ENCODE measurements at places on chromosomes 5 and 9.

DNA sequence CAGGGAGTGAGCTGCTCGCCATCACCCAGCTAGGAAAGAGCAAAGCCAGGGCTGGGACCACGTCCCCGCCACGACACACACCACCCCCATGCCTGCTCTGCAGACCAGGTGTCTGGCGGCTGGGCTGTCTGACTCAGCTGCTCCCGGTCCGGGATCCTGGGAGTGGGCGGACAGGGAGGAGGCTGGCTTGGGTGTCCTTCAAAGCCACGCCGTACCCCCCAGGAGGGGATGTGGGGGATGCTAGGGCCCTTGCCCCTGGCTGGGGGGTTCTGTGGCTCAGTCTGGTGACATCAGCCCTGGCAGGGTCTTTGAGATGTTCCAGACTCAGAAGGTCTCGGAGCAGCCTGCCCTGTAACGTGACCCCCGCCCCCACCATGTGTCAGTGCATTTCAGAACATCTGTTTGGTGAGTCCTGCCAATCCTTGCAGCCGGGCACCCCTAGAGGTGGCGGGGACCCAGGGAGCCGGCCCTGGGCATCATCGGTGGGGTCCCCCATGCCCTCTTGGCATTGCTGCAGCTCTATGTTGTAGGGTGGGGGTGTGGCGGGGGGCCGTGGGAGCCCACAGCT is 62.3 kb downstream of the HMCN2 start:
- no peak for DNase-seq

DNA sequence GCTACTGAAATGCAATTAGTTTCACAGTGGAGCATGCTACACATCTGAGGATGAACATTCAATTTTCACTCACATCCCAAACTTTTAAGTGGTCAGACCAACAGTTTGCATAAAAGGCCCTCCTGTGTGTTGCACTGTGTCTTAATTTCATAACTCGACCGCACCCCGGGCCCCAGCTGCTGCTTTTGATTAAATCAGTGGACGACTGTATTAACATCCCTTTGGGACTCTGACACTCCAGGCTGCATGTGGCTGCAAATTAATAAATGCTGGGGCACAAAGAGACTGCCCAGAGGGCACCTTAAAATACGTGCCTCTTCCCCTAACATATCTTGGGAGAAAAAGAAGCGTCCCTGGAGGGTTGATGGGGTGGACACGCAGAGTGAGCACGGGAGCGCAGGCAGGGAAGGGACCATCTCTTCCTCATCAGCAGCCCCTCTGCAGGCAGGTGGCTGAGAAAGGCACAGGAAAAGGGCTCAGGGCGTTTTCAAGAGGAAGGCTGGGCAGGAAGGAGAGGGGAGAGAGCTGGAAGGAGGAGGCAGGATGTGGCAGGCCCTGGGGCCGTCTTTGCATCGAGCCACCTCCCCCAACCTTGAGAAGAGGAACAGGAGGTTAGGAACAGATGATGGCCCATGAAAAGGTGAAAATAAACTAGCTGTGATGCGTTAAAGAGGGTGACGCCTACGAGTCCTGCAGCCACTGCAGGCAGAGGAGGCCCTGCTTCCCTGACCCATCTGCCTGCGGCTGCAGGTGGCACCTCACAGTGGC is 18.6 kb downstream of the MED10 start:
- no peak for DNase-seq

DNA sequence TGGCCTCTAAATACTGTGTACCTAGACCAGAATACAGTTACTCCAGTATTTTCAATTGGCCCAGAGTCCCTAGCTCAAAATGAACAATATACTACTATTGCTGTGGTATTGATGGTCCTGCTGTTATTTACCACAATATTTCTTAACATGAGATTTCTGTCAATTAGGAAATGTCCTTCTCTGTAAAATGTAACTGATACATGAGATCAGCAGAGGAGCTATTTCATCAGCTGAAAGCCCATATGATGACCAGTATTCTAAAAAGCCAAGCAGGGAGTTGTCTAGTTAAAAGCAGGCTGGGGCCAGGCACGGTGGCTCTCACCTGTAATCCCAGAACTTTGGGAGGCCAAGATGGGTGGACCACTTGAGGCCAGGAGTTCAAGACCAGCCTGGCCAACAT is 187.7 kb upstream of the PTGER4 start:
- DNase-seq: no peak

- DNase-seq: no peak
Observed at GRCh38 chr5:14447958-14448911, 133.4 kb upstream of the OTULINL start.

DNA sequence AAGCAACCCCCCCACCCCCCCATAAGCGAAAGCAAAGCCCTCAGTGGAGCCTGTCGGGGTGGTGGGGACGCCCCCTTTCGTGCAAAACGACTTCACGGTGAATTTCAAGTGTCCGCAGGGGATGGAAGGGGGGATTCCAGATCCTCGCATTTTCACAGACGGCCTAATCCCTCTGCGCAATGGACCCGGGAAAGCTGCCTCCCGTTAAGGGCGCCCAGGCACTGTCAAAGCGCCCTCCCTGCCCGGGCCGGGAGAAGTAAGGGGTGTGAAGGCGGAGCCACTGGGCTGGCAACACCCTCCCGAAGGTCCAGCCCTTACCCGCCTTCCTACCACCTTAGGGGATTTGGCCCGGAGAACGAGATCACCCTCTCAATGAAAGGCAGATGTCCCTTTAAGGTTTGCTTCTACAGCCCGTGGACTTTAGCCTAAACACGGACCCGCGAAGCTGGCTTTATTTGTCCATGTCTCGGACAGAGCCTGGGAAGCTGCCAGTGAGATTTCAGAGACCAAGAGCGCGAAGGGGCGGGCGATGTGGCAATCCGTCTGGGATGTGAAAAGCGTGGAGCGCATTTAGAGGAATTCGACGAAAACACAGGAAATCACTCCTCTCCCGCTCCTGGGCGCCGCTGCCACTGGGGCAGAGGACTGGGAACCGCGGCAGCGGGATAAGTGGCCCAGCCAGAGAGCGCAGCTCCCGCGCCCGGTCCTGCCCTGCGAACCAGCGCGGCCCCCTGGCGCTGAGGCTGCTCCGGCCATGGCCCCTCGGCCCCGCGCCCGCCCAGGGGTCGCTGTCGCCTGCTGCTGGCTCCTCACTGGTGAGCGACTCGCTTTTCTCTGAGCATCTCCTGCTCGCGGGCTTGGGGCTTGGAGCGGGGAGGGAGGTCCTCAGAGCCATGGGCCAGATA is at the start of the genes ITGA1 and PELO:
ITGA1 (plus strand) TSS at position 317 of the 905 bp plus-strand sequence; CDS start at position 755, 438 bp downstream.
PELO (plus strand) TSS at position 317 of the 905 bp plus-strand sequence. CDS start 12,479 bp downstream, outside the sequence.
- peak; percentile 59 for DNase-seq

DNA sequence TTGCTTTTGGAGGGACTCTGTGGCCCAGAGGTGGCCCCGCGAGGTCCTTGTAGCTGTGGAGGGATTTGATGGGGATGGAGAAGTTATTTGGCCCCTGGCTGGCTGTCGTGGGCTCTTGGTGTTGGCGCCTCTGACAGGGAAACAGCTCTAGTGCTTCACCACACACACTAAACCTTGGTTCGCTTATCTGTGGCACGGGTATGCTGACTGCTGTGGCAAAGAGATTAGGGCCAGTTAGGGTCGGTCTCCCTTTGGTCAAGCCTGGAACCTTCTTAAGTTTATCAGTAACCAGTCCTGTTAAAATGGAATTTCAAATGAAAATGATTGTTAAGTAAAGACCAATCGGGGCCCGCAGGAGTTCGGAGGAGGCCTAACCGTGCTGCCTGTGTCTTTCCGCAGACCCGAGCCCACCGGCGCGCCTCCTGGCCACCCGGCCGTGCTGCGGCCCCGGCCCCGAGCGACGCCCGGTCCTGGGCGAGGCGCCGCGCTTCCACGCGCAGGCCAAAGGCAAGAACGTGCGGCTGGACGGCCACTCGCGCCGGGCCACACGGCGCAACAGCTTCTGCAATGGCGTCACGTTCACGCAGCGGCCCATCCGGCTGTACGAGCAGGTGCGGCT is 28.4 kb downstream of the NEURL1B start:
- DNase-seq: no peak

DNA sequence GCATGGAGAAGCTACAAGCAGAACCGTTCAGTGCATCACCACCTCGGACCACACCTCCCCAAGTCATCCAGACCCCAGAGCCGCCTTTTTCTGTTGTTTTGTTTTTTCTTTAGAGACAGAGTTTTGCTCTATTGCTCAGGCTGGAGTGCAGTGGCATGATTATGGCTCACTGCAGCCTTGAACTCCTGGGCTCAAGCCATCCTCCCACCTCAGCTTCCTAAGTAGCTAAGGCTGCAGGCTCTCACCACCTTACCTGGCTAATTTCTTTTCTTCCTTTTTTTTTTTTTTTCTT is 13.5 kb upstream of the SFXN1 start:
- DNase-seq: no peak

DNA sequence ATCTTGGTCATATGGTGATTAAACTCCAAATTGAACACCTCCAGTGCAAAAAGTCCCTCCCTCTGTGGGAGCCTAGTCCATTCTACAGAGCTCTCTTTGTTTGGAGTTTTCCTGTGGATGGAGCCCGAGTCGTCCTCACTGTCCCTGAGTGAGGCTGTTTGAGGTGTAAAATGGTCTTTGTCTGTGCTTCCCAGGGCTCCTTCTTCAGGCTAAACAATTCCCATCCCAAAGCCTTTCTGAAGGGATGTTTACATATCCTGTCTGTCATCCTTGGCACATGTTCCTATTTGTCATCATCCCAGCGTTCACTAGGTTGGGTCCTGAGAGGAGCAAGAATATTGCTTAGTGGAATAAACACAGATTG is 68.9 kb downstream of the COL27A1 start:
- no peak for DNase-seq

- no peak for DNase-seq
Observed at GRCh38 chr5:169160405-169160901, 140.5 kb downstream of the SLIT3 start.

- peak; percentile 37 for DNase-seq
Observed at GRCh38 chr5:59275510-59276324, 617.8 kb downstream of the PDE4D start.

- no peak for DNase-seq
Observed at GRCh38 chr9:86557063-86557766, 203.0 kb upstream of the TUT7 start.

DNA sequence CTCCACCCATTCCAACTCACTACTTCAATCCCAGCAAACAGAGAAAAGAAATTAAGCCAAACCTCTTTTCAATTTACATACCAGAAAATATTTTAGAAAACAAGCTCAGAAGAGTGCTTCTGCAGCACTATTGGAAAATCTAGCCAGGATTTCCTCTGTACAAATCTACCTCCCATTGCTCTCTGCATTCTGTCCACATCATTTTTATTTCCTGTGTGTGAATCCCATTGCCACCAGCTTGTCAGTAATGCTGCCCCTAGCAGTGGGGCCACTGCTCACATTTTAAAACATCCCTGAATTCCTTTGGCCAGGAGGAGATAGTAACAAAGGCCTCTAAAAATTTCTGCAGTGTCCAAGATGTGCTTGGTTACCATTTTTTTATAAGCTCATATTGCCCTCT is 232.5 kb downstream of the ARRDC3 start:
- DNase-seq: no peak

GRCh38 chr9:126752881-126753670 is 51.8 kb upstream of the ZBTB43 start:
- DNase-seq: no peak

DNA sequence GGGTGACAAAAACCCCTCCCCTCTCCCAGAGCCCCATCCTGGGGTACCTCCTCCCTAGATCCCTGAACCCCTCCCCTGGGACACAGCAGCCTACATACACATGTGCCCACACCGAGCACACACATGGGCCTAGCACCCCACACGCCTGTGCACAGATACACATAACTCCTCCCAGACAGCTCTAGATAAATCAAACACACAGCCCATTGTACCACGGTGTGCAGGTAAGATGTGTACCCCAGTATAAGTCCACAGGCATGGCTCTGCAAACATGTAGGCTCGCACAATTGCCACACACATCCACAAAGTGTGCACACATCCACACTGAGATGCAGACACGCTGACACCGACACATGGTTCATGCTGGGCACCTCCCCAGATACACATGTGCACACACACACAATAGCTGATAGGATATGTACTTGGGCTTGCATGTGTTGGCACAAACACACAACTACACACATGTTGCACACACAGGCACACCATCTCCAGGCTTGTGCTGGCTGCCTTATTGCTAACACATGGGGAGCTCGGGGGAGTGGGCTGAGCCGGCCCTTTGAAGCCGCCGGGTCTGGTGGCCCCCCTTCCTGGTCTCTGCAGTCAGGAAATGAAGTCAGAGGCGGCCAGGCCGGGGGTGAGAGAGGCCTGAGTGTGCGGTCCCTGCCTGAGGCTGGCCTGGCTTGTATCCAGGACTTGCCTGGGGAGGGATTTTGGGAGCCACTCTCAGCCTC is 30.2 kb downstream of the GOLGA2 start:
- DNase-seq: no peak

GRCh38 chr5:142824391-142824790 is 54.2 kb downstream of the ARHGAP26 start:
- no peak for DNase-seq
